ENCODE measurements at places on chromosomes 1 and 21. TPM values are rescaled to one million over a fixed set of nuclear protein-coding genes. Genes with fewer than 3 reads are reported as not detected.

- DNase-seq, result peak; percentile 62
Measured at GRCh38 chr1:156025876-156026275, 5.1 kb upstream of the SSR2 start.

DNA sequence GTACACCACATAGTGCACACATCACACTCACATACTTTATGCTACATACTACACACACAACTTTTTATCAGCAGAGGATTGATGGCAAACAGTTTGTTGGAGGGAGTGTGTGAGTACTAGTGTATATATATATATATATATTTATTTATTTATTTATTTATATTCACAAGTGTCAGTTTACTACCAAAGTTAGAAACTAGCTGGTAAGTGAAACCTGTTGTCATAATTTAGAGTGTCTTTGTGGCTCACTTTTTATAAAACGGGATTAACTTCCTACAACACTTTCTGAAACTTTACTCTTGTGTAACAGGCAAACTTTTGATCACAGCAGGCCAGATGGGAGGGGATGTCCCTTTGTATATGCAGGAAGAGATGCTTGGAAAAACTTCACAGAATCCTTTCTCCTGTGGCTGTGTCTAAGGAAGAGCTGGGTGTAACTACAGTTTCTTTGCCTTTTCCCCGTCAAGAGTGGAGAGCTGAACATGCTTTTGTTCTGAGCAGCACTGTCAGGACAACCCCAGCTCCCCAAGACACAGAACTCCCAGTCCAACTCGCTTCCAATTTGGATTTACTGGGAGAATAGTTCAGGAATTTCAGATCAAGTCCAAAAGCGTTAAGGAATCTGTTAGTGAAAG lies 1.9 kb upstream of the SAMD13 start:
- no peak for DNase-seq

DNA sequence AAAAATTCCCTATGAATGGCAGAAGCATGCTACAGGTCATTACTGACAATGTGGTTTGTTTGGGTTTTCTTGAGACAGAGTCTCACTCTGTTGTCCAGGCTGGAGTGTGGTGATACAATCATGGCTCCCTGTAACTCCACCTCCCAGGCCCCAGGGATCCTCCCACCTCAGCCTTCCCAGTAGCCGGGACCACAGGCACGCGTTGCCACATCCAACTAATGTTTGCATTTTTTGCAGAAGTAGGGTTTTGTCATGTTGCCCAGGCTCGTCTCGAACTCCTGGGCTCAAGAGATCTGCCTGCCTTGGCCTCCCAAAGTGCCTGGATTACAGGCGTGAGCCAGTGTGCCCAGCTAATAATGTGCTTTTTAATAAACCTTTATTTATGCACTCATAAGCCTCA lies 259.1 kb downstream of the NFIA start:
- no peak for DNase-seq

GRCh38 chr1:110107867-110108469 lies 4.3 kb upstream of the UBL4B start:
- no peak for DNase-seq

- DNase-seq, result no peak
Measured at GRCh38 chr1:92755541-92756461, 29.1 kb downstream of the EVI5 start.

DNA sequence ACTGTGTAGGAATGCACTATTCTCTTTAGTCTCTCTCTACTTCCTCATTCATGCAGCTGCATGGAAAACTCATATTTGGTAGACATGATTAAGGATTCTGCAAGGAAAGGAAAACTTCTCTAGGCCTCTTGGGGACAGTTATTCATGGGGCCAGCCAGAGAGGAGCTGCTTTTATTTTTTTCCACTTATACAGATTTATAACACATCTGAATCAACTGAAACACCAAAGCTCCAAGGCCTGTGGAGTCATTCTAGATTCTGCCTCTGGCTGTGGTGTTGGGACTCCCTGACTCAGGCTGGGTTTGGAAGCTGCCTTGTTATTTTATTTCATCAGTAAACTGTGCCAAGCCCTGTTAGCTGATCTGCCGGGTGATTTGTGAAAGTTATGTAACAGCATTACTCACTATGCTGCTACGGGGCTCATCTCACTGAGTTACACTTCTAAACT lies 83.9 kb upstream of the EDEM3 start:
- DNase-seq, result no peak

DNA sequence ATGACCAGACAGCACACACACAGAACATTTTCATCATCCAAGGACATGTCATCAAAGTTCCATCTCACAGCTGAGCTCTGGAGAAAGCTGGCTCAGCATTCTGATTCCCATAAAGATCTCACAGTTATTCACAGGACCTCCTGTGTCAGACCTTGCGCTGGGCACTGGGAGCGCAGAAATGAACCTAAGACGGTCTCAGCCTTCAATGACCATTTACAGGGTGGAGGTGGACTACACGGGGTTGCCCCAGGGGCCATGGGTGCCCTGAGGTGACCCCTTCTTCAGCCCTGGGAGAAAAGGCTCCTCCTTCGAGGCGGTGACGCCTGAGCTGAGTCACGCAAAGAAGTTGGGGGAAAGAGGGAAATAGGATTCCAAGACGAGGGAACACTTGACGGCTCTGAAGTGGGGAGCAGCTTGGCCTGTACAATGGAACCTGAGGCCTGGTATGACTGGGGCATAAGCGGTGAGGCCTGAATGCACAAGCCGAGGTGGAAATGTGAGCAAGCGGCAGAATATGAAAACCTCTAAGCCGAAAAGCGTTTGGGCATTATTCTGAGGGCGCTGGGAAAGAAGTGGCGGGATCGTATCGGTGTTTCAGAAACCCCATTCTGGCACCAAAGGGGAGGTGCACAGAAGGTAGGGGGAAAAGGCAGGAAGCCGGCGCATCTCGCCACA lies 797 bp downstream of the CC2D1B start:
- no peak for DNase-seq

DNA sequence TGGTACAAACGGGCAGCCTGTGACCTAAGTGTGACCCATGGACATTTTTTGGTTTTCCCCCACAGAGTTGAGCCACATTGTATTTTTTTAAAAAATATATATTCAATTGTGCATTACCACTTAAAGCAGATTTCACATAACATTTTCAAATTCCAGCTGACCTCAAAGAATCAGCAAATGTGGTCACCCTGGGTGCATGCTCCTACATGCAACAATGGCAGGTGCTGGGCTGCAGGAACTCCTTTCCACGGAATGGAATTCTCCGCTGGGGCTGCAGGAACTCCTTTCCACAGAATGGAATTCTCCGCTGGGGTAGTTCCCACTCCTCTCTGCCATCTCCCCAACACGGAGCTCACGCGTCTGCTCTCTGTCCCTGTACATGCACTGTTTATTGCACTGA lies 68.7 kb downstream of the MAP10 start:
- no peak for DNase-seq

- no peak for DNase-seq
Measured at GRCh38 chr1:101667761-101668160, 329.0 kb downstream of the OLFM3 start.

GRCh38 chr1:236904892-236905741 lies 99.1 kb downstream of the MT1HL1 start:
- DNase-seq, result no peak

DNA sequence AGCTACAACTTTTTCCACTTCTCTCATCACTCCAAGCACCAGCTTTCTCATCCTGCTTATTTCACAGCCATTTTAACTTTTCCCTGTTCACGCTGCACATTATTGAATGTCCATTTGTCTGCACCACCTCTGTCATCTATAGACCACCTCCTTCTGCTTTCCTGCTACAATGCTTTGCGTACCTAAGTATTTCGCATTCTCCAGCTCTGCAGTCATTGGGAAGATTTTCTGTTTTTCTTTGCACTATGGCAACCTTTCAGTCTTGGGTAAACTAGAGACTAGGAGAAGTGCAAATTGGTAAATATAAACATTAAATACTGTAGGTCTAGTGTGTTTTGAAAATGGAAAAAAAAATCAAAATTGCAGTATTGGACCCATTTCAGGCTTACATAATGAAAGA lies 835 bp downstream of the CCDC30 start:
- DNase-seq, result no peak

Gene IL23R
- not detected for total RNA-seq

Gene CFHR2
- not detected for total RNA-seq

Gene TRIM58
- total RNA-seq, result 1.6 TPM

Gene ANKRD65
- total RNA-seq, result 0.89 TPM

Gene NBPF12
- 13.7 TPM for total RNA-seq

Gene GPR37L1
- total RNA-seq, result 0.05 TPM

Gene ETV3L
- total RNA-seq, result 0.23 TPM

Gene NUP210L
- 0.05 TPM for total RNA-seq

Gene SRSF4
- 112 TPM for total RNA-seq

Gene NR1I3
- total RNA-seq, result not detected
